ENCODE measurements at places on chromosomes 12 and 14.

- no peak for DNase-seq
These were observed 198.0 kb upstream of the RTL1 start for GRCh38 chr14:101101456-101102056.

GRCh38 chr14:75969891-75970290, 11.9 kb downstream of the TGFB3 start:
- no peak for DNase-seq

DNA sequence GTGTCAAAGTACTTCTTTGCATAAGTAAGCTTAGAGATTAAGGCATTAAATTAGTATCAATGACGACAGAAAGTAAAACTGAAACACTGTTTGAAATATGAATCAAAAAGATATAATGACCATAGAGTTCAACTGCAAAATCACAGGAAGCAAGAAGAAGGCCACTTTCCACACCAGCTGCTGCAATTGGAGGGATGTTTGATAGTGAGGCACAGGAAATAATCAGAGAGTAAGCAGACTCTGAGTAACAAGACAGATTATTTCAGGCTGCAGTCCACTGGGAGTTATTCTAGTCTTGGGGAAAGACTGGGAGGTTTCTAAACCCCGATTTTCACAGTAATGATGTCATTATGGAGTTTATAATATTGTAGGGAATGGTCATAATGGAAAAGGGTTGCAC, 12.9 kb downstream of the MDGA2 start:
- DNase-seq: no peak

DNA sequence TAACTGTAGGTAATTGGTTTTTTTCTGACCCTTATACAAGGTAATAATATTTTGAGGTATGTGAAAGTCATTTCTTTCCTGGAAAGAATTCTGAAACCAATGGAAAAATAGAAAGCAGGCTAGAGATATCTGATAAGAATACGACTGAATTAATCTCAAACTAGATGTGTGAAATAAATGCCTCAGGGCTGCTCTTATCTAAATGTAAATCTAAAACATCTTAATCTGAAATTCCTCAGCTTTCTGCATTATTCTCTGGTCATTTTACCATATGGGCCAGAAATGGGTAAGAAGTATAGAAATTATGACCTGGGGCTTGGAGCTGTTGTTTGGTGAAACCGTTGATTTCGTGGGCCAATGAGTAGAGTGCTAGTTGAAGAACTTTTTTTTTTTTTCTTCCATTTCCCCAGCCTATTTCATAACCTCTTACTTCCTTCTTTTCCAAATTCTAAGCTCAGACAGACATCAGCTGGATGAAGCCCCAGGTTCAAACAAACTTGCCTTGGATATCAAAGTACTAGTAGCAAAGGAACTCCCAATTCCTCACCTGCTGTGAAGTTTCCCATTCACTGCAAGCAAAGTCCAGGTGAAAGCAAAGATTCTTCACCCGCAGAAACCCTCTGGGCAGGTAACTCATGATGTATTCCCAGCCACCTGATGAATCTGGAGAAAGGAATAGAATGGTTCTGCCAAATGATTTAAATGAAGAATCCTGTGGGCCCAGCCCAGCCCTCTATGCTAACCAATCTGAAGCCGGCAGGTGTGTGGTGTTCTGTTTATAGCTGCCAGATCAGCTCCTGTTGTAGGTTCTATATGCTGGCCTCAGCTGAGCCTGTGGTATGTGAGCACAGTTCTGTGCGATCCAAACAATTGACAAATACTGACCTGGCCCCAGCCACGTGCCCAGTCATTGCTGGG, 9.7 kb upstream of the FOS start:
- no peak for DNase-seq

DNA sequence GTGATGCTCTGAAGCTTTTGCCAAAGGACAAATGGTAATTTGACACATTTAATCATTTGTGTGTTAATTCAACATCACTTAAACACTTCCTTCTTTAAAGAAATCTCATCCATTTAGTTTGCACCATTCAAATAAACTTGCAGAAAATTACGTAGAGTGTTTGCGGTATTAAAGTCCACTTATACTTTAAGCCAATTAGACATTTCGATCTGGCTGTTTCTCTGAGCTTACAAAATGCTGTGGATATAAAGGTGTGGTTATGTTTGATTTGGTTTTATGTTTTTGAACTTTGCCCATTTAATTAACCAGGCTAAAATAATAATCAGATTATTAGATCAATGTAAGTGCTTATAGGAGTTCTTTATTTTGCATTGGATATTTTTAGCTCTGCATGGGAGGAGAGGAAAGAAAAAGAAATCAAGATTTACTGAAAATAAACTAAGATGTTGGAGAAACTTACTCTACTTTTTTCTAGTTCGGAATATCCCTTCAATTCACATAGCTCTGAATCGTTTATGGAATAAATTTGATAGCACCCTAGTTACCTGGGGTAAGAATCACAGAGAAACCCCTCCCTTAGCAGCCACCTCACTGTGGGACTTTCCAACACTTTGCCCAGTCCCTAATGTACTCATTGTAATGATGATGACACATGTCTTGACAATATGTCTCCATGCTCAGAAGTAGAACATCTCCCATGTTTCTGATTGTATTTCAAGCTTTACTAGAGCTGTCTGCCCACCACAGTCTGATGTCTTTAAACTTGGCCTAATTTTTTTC, 268.0 kb downstream of the BTG1 start:
- no peak for DNase-seq

DNA sequence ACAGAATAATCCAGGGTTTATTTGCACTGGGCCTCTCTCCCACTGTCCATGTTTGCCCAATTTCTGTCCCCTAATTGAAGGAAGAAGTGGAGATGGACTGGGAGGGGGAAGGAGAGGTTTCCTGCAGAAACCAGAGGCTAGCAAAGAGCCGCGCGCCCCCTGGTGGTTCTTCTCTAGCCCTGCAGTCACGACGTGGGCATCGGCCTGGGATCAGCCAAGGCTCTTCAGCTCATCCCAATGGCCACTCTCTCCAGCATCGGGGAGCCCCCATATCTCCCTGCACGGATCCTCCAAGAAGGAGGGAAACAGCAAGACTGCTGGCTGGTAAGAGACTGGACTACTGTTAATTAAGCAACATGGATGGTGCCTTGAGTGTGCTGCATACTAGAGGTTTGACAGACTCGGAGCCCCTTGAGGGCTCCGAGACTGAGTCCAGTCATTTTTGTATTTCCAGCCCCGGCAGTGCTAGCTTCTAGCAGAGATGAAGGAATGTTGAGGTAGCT, 18.7 kb downstream of the ZBTB39 start:
- DNase-seq: peak; percentile 69

DNA sequence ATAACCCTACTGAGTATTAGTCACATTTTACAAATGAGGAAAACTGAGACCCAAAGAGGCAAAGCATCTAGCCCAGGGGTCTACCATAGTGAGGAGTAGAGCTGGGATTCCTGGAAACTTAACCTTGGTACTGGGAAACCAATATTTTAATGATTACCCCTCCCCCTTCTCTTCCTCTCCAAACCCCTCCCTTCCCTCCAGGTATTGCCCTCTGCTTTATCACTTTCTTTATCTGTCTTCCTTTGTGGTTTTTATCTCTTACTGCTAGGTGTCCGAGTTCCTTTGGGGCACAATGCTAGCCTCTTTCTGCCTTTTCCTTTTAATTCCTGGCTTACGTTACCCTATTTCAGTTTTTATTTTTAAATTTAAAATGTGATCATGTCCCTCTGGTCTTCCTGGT, 2.8 kb downstream of the GABARAPL1 start:
- no peak for DNase-seq

GRCh38 chr12:102197789-102198188, at the start of gene PMCH:
TSS of gene PMCH (minus strand) at chr12:102197833. CDS start at chr12:102197770, 63 bp downstream.
- no peak for DNase-seq

GRCh38 chr12:50627491-50627890, 122.7 kb downstream of the DIP2B start:
- DNase-seq: no peak

GRCh38 chr14:61387076-61387475, 65.7 kb downstream of the PRKCH start:
- no peak for DNase-seq

DNA sequence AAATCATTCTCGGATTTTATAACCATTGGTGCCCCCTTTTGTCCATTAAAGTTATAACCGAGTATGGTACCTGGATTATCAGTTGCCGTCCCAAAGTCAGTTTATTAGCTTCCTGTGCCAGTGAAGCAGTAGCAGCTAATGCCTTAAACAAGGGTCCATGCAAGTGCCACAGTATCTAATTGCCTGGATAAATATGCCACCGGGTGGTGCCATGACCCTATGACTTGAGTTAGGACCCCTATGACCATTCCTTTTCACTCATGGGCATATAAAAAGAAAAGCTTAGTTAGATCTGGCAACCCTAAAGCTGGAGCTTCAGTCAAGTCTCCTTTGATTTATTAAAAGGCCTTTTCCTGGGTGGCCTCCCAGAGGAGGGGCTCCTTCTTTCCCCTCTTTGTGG, 1314.6 kb downstream of the TMEM121 start:
- no peak for DNase-seq

DNA sequence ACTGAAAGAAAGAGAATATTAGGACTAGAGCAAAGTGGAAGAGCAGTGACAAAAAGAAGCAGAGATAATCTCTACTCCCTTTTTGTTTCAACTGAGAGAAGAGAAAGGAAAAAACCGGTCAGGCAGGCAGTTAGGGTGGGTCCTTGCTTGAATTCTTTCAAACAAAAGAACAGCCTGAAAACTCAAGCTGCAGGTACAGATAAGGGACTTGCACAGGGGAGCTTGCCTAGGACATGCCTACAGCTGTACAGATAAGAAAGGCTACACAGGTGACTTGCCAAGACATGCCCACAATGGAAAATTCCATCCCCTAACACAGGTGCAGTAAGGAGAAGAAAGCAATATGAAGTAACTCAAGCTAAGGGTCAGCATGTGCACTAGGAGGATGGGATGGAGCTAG, 532.2 kb upstream of the MIS18BP1 start:
- no peak for DNase-seq

DNA sequence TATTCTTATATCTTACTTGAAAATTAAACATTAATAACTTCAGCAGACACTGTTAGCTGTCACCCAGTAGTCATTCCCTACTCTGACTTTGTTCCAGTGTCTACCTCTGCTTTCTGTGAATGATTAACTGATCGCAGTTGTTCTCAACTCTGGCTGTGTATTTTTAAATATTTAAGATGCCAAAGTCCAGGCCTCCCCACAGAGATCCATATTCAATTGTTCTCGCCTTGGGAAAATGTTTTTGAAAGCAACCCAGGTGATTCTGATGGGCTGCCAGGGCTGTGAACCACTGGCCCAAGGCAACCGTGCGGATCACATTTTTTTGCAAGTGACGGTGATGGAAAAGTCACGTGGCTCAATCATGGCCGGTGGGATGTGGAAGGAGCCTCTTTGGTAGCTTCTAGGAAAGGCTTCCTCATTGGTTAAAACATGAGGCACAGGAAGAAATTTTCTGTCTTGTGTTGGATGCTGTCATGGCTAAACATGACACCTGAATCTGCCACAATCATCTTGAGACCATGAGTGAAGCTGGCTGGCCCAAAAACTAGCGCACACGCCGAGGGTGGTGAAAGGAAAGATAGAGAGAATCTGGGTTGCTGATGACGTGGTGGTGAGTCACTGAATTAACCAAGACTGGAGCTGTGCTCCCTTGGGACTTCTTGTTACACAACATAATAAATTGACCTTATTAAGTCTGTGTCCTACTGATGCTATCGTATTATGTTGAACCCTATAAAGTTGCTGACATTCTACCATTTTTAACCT, 37.2 kb downstream of the RDH12 start:
- no peak for DNase-seq

- no peak for DNase-seq
These were observed 182.9 kb upstream of the SLC38A2 start for GRCh38 chr12:46555406-46555852.

GRCh38 chr12:442235-442884, 17.4 kb upstream of the B4GALNT3 start:
- peak; percentile 51 for DNase-seq

DNA sequence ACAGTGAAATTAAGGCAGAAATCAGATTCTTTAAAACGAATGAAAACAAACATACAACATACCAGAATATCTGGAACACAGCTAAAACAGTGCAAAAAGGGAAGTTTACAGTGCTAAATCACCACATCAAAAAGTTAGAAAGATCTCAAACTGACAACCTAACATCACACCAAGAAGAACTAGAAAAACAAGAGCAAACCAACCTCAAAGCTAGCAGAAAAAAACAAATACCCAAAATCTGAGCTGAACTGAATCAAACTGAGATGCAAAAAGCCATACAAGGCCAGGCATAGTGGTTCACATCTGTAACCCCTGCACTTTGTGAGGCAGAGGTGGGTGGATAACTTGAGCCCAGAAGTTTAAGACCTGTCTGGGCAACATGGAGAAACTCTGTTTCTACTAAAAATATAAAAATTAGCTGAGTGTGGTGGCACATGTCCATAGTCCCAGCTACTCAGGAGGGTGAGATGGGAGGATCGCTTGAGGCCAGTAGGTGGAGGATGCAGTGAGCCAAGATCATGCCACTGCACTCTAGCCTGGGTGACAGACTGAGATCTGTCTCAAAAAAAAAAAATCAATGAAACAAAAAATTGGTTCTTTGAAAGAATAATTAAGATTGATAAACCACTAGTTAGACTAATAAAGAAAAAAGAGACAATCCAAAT, 33.2 kb upstream of the LDHB start:
- no peak for DNase-seq

DNA sequence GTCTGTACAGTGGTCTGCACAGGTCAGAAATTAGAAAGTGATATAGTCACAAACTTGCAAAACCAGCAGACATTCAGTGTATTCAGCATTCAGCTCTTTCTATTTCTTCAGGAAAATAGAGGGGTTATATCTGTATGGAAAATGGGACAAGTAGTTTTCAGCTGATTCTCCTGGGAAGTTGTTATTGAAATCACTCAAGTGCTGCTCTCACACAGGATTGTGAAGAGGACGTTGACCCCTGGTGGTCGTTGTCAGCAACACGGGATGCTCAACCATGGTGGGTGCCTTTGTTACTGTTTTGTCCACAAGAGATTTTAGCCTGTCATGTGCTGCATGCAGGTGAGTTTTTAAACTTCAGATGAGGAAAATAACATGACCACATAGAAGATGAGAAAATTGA, 981.8 kb downstream of the TMEM121 start:
- DNase-seq: no peak

- DNase-seq: no peak
These were observed 837.9 kb downstream of the DIO2 start for GRCh38 chr14:79373451-79373850.

DNA sequence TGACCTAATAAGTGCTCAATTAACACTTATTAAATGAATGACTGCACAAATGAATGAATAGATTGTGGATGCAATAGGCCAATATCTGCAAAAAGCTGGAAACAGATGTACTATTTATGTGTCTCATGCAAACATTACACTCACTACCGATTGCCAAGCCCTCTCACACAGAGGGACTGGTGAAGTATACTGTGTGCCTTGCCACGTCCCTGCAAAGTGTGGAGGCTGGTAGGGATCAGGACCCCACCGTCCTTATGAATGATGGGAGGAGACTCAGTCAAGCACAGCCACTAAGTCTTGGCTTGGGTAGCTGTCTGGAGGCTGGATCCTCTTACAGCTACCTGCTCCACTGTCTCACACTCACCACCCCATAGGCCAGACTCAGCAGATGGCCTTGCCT, 3.9 kb upstream of the TUNAR start:
- DNase-seq: no peak
